Naive thymus-derived CD4-positive, alpha-beta T cell (primary cell): ENCODE measurements at places on chromosomes 6 and 20. TPM values are rescaled to one million over a fixed set of nuclear protein-coding genes. Genes with fewer than 3 reads are reported as not detected.

DNA sequence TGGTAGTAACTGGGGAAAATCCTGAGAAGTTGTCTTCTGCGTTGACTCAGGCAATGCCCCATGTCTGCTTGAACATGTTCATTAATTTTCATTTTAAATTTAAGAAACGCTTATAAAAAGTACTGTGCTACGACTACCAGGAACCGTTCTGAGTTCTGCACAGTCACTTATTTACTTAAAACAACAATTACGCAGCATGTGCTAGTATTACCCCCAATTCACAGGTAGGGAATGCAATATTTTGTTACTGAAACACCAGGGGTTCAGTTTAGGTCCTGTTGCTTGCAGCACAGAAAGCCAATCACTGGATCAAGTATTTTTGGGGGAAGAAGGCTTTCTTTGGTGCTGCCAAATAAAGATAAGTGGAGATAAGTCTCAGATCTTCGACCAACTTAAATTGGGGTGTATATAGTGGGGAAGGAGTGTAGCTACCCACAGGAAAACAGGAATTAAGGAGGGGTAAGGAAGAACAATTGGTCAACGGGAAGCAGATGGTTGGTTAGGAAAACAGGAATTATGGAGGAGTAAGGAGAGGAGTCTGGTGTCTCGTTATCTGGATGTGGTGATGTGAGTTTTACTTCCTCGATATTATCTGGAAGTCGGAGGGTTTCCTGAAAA is 5.2 kb upstream of the LRP11 start:
- DNase-seq = no peak

GRCh38 chr20:5770231-5770986 is 20.2 kb downstream of the SHLD1 start:
- no peak for DNase-seq

DNA sequence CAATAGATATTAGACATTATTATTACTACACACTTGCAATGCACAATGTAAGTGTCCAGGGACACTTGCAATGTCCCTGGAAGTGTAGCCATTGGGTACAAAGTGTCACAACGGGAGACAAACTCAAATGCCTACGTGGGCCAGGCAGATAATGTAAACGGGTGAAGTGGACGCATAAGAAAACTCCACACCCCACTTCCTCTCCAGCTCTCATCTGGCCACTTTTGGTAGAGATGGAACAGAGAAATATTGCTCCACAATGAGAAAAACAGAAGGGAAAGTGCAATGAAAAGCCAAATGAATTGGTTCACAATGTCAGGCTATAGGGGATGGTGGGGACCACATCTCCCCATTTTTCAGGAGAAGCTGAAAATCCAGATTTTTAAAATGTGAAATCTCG is 9.4 kb downstream of the SULF2 start:
- no peak for DNase-seq

- no peak for DNase-seq
These were observed 64.4 kb upstream of the FUCA2 start for GRCh38 chr6:143575901-143576426.

DNA sequence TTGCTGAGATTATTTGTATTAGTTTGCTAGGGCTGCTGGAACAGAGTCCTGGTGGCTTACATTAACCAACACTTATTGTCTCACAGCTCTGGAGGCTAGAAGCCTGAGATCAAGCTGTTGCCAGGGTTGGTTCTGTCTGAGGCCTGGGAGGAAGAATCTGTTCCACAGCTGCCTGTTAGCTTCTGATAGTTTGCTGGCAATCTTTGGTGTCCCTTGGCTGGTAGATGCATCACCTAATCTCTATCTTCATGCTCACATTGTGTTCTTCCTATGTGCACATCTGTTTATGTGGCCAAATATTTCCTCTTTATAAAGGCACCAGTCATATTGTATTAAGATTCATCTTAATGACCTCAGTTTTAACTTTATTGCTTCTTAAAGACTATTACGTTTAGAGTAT is 19.5 kb downstream of the SF3B5 start:
- no peak for DNase-seq

DNA sequence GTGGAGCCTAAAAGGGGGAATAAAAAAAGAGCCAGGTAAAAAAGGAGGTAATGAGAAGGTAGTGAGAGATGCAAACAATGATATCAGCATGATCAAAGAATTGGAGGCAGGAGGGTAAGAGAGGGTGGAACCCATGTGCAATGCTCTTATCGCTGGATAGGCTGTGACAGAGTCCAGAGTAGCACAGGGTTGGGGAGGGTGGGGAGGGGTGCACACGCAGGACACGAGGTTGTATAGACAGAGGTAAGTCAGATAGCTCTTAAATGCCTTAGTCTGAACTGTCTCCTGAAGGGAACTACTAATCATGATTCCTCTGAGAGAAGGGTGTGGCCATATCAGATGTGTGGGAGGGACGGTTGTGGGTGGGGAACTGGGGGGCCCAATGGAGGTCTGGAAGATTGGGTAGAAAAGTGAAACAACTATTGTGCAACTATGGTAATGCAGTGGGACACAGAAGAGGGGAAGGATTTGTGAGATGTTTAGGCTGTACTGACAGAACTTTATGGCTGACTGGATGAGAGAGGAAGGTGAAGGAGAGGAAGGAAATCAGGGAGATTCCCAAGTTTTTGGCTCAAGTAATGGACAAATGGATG is 354.8 kb downstream of the BTBD9 start:
- DNase-seq = no peak

DNA sequence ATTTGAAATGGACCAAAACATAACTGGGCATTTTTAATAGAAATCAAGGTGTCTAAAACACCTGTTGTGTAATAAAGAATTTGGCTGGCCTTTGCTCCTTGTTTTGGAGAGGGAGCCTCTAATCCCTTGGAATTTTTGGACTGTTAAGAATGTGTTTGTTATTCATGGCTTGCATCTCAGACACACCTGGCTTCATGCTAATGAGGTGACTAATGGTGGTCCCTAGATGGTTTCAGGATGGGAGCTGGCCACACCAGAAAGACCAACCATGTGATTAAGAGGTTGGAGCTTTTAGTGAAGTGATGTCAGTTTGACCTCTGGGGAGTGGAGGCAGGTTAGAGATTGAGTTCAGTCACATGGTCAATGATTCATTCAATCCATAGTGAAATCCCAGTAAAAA is 328.4 kb downstream of the DHX35 start:
- DNase-seq = no peak

DNA sequence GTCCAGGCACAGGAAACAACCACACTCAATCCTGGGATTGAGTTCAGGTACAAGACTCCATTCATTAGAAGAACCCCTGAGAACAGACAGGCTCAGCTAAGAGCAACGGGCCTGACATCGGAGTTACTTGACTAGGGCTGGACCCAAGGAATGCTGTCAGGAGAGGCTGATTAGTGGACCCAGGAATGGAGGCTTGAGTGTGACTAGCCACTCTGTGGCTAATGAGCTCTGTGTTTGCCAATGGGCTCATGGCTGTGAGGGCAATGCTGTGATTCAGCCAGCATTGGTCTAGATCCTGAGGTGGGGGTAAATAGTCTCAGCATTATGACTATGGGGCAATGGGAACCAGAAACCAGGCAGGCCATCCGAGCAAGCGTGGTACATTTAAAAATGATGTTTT is 71.8 kb downstream of the RIOK1 start:
- DNase-seq = no peak

DNA sequence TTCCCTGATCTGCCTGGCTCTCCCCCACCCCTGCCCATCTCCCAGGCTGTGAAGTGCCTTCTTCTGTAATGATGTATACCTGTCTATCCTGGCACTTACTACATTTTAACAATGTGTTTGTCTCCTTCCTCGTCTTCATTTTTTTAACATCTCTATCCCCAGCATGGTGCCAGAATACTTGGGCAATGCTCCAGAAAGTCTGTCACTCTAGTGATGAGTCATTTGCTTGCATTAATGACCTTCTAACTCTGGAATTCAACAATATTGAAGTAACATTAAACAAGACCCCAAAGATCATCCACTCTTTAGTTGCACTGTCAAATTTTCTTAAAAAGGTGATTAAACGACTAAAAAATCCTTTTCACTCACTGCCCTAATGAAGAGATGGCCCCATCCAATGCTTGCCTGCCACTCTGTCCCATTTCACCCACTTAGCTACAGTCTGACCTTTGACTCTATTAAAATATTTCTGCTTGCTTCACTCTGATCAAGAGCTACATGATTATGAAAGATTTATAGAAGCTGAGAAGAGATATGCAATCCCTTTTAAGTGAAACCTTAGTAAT is 7.7 kb upstream of the KLHL31 start:
- DNase-seq = no peak

- DNase-seq = no peak
These were observed 10.3 kb upstream of the ZNF831 start for GRCh38 chr20:59153355-59153681.

NAPB gene
- total RNA-seq = 16.2 TPM

LY86 gene
- 19.6 TPM for total RNA-seq

SS18L1 gene
- total RNA-seq = 22.6 TPM

CSTF1 gene
- total RNA-seq = 16.4 TPM

THEMIS gene
- 54.7 TPM for total RNA-seq
